ENCODE measurements at places on chromosomes 7 and 10. TPM values are rescaled to one million over a fixed set of nuclear protein-coding genes. Genes with fewer than 3 reads are reported as not detected.

The NFE2L3 gene
- 70.6 TPM for total RNA-seq

The HMX2 gene
- total RNA-seq = not detected

The MYPN gene
- 0.16 TPM for total RNA-seq

The NPSR1 gene
- not detected for total RNA-seq

The INA gene
- total RNA-seq = under 0.01 TPM

The HOXA7 gene
- total RNA-seq = 1.5 TPM

The PNLIPRP2 gene
- total RNA-seq = not detected

The CFAP69 gene
- 1.3 TPM for total RNA-seq

The SPDYE9 gene
- not detected for total RNA-seq

The PAX2 gene
- total RNA-seq = not detected

The MBL2 gene
- total RNA-seq = not detected

The HOXA10 gene
- 2.6 TPM for total RNA-seq

The PRRT4 gene
- total RNA-seq = not detected

The TRIL gene
- total RNA-seq = 32.7 TPM

The SH2B2 gene
- total RNA-seq = 0.97 TPM

The GPR26 gene
- not detected for total RNA-seq

The MSS51 gene
- 1.4 TPM for total RNA-seq

The CYP2C19 gene
- not detected for total RNA-seq

The ITPRID1 gene
- not detected for total RNA-seq

The ACBD7 gene
- 3.1 TPM for total RNA-seq

The LIPF gene
- total RNA-seq = not detected

The CDC14C gene
- total RNA-seq = not detected

The ARHGAP22 gene
- total RNA-seq = 23.8 TPM

The DDX56 gene
- 55.2 TPM for total RNA-seq

The EEPD1 gene
- 0.76 TPM for total RNA-seq

The PCDH15 gene
- total RNA-seq = under 0.01 TPM

The ANKRD7 gene
- 0.16 TPM for total RNA-seq

The PVRIG gene
- total RNA-seq = not detected

The NKX2-3 gene
- total RNA-seq = under 0.01 TPM

The SFMBT2 gene
- total RNA-seq = 2.7 TPM

The FGL2 gene
- 0.16 TPM for total RNA-seq

The FBXO24 gene
- 0.25 TPM for total RNA-seq

The EVX1 gene
- not detected for total RNA-seq

The PLAU gene
- 31.4 TPM for total RNA-seq

The MICU1 gene
- total RNA-seq = 28.0 TPM

The GARS1 gene
- 142 TPM for total RNA-seq

The ENTPD1 gene
- 10.3 TPM for total RNA-seq

The FRAT2 gene
- total RNA-seq = 9.4 TPM

The SLC16A12 gene
- not detected for total RNA-seq

The SLC18A3 gene
- total RNA-seq = not detected

The SKIDA1 gene
- total RNA-seq = 0.97 TPM

The NME8 gene
- not detected for total RNA-seq

The ANLN gene
- total RNA-seq = 41.1 TPM

The CPA2 gene
- not detected for total RNA-seq

The NAT16 gene
- total RNA-seq = not detected

The PNLIP gene
- total RNA-seq = not detected

The GPR146 gene
- 48.2 TPM for total RNA-seq
